ENCODE measurements at places on chromosomes 11 and 22.
A peak's percentile ranks its signal among the peaks of the same experiment; 100 is the strongest.

- no peak for DNase-seq
These were observed 16.9 kb upstream of the MUC5B start for GRCh38 chr11:1205987-1206331.

DNA sequence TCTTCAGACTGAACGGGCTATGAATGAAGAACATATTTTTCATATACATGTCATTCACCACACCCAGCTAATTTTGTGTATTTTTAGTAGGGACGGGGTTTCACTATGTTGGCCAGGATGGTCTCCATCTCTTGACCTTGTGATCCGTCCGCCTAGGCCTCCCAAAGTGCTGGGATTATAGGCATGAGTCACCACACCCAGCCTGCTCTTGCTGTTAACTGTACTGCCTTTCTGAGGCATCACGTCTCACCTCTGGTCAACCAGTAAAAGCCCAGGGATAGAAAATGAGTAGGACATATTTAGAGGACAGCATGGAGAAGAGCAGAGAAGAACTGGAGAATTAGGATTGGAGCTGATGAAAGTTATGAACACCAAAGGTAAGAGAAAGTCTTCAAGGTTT lies 55.6 kb downstream of the APOL3 start:
- DNase-seq: no peak

- DNase-seq: peak; percentile 53
These were observed at the start of gene PGAP2 for GRCh38 chr11:3807909-3808860. TSS of gene PGAP2 (plus strand) at chr11:3808560. CDS start at chr11:3811260, 2,700 bp downstream.

DNA sequence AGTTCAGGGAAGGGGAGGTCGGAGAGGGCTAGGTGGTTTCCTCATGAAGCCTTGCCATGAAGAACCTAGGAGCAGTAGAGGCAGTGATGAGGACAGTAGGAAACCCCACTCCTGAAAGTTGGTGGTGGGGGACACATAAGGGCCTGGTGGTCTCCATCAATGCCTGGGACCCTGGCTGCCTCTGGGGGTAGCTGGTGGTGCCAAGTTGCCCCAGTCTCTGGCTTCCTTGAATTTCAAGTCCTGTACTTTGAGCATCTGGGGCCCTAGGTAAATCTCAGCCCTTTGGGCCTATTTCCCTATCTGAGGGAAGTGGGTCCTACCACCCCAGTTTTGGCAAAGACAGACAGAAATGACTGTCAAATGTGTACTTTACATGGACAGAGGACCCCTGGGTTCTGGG lies 28.1 kb downstream of the AMPD3 start:
- no peak for DNase-seq

DNA sequence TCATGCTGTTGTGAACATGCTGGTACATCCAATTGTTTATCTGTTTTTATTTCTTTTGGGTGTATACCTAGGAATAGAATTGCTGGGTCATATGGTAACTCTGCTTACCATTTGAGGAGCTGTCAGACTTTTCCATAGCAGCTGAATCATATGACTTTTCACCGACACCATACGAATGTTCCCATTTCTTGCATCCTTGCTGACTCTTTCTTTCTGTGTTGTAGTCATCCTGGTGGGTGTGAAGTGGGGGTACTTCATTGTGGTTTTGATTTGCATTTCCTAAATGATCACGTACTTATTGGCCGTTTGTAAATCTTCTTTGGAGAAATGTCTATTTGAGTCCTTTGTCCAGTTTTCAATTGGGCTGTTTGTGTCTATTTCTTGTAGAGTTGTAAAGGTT lies 26.5 kb downstream of the ATXN10 start:
- no peak for DNase-seq

DNA sequence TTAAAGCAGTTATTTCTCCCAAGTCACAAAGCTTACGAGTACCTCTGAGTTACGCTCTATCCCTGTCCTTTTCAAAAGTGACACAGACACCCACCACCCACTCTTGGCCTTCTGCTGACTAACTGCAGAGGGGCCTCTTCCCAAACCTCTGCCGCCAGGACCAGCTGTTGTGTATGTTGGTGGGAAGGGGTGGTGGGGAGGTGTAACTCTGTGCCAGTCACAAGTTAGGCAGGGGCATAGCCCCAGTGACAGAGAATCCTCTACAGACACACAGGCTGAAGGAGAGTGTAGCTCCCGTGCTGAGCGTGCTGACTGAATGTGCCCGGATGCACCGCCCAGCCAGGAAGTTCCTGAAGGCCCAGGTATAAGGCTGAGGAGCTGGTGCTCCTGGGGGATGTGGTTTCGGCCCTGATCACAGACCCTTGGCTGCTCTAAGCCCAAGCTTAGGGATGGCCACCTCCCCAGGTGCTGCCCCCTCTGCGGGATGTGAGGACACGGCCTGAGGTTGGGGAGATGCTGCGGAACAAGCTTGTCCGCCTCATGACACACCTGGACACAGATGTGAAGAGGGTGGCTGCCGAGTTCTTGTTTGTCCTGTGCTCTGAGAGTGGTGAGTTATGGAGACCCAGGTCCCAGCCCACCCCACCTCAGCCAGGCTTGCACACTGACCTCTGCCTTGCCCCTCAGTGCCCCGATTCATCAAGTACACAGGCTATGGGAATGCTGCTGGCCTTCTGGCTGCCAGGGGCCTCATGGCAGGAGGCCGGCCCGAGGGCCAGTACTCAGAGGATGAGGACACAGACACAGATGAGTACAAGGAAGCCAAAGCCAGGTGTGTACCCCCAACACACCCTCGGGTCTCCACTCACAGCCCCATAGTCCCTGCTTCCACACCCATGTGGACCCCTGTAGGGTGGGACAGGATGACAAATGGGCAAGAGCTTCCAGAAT lies 4.9 kb downstream of the RIC8A start:
- no peak for DNase-seq

- no peak for DNase-seq
These were observed 629.5 kb downstream of the BRD1 start for GRCh38 chr22:49197986-49198704.

DNA sequence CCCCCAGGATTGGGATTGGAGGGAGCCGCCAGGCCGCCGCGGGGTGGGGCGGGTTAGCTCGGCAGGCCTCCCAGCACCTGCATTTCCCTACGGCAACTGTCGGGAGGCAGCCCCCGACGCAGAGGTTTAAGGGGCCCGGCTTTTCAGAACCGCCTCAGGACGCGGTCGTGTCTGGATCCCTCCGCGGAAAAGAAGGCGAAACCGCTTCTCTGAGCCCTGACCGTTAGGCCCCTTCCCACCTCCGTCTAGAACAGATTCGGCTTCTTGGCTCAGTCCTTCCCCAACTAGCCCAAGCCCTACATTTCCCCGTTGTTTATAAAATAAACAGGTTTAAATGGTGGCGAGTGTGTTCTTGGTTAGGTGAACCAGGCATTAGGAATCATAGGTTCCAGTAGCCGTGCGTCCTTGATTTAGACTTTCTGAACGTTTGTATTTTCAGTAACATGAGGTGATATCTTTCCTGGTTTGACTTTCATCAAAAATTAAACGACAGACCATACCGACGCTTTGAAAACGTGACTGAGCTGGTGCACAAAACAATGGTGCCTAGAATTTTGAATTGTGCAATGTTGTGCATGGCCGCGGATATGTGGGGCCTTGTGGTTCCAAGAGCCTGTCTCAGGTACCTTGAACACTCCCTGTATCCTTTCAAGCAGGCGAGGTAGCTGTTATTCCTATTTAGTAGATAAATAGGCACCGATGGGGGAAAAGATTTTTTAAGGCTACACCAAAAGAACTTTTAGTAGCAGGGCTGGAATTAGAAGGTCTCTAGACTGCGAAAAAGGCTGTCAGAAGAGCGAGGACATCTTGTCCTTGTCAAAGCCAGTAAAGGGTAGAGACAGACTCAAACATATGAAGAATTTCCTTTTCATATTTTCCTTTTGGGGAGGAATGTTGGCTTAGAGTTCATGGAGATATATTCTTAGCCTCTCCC lies 1.2 kb upstream of the HSPA8 start:
- DNase-seq: no peak

GRCh38 chr22:34784056-34784455 lies 281.9 kb upstream of the ISX start:
- no peak for DNase-seq

- DNase-seq: peak; percentile 67
These were observed 14.2 kb downstream of the TP53I11 start for GRCh38 chr11:44936525-44936924.

DNA sequence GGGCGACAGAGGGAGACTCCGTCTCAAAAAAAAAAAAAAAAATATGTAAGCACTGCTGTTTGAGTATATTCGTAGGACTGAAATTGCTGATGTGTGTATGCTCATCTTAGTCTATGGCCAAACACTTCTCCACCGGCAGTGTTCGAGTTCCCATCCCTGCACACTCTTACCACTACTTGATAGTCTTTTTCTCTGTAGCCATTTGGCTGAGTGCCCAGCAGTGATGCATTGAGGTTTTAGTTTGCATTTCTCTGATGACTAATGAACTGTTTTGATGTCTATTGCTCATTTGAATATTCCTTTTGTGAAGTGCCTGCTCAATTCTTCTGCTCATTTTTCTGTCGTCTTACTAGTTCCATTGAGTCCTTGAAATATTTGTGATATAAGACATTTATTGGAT lies 1.9 kb downstream of the TIRAP start:
- no peak for DNase-seq

Measured in activated T-helper 2 cell treated with anti-CD3 and anti-CD28 coated beads, Interferon-gamma antibody, Interleukin-2, Interleukin-4, amounts not matched to agents 10 μg/mL and 5 μg/mL and 100 μg/mL, durations not matched to agents 14 hours and 24 hours and 36 hours (primary cell).